Amniotic stem cell (primary cell): ENCODE measurements at places on chromosomes 5 and 9.

DNA sequence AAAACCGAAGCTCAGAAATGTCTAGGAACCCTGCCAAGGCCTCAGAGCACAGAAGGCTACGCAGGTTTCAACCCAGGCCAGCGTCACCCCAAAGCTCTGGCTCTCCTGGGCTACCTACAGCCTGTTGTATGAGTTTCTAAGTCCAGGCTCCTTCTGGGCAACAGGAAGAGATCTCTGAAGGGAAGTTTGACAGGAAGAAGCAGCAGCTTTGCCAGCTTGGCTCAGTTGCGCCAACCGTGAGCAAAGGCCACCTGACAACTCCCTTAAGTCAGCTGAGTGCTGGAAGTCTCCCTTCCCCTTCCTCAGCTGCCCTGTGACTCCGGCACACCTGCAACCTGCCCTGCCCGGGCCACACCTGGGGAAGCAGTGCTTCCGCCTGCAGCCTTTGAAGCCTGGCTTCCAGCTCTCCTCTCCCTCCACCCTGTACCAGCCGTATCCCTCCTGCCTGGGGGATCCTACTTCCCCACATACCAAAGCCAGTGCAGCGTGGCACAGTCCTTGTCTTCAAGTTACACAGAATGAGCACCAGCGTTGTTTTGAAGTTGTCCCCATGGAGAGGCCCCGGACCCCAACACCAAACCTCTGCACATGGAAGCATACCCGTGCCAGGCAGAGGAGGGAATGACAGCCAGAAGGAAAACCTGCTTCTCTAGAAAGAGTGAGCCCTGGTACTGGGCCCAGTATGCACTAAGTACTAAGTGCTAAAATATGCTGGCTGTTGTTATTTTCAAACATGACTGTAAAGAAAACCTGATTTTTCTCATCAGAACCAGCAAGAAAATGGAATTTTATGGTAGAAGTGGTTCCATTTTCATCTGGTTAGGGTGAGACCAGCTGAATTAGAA lies 36.5 kb downstream of the SHB start:
- no peak for DNase-seq

GRCh38 chr9:113471143-113471542 lies 7.6 kb downstream of the RGS3 start:
- no peak for DNase-seq

- no peak for DNase-seq
These were observed 150.1 kb downstream of the RNF180 start for GRCh38 chr5:64315778-64316177.

GRCh38 chr5:103224894-103225246 lies 33.7 kb upstream of the MACIR start:
- no peak for DNase-seq

DNA sequence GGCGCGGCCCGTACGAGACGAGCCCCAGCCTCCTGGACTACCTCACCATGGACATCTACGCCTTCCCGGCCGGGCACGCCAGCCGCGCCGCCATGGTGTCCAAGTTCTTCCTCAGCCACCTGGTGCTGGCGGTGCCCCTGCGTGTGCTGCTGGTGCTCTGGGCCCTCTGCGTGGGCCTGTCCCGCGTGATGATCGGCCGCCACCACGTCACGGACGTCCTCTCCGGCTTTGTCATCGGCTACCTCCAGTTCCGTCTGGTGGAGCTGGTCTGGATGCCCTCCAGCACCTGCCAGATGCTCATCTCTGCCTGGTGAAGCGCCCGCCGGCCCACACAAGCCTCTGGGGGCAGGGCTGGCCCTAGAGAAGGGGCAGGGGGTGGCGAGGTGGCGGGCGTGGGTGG lies 18.5 kb downstream of the PLPP7 start:
- no peak for DNase-seq

DNA sequence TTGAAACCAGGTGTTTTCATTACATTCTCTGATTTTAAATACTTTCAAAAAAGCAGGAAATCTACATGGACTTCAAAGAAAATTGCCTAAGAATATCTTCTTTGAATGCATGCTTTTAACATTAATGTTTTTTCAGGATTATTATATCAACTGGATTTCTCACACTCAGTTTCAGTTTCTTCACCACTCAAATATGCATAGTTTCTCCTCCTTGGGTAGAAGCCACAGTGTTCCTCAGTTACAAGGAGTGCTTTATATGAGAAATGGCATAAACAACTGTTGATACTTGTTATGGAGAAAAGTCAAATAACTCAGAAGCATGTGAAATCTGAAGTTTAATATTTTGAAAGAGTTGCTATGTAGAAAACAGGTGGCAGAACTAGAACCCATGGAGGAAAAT lies 196.9 kb downstream of the DMRTA1 start:
- peak; percentile 6 for DNase-seq

GRCh38 chr5:79508354-79508753 lies 5.6 kb downstream of the HOMER1 start:
- no peak for DNase-seq

DNA sequence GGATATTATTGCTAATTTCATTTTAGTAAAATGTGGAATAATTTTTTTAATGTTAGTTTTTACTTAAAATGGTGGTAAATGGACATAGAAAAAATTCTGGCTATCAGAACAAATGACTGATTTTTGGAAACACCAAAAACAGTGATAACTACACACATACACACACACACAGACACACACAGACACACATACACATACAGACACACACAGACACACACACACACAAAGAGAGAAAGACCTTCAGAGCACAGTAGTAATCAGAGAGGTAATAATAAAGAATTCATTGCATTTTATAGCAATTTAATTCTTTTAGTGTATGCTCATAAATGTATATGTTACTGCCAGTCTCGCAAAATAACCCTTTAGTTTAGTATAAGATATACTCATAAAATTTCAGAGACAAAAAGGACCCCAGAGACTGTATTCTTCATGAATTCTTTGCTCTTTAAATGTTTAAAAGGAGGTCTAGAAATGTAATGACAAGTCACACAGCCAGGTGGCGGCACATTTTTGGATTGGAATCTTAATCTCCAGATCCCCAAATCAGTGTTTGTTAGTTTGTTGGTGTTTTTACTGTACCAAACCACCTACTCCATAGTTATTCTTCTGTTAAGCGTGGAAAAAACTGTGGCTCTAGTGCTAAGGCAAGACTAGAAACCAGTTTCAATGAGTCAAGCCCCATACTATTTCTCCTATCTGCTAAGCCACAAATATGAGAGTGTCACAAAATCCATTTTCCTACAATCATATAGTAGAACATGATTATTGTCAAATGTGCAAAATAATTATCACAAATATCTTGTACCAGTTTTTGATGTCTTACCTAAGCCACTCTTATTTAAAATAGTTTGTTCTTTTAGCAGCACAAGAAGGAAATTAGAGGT lies 109.9 kb downstream of the EDIL3 start:
- DNase-seq: no peak

DNA sequence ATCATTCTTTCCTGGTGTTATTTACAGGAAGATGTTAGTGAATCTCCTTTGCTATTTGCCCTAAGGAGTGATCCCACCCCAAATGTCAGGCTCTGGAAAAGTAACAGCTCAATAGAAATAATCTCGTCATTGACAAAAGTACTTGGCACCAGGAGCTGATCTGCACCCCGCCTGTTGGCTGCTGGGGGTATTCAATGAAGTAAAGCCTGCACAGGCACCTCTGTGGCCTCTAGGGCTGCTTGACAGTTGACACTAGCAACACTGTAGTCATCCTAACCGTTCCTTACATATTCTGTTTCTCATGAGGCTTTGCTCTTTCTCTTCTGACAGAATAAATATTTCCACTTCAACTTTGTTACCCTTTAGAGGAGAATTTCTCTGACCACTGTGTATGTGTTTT lies 103.4 kb downstream of the DOCK2 start:
- DNase-seq: no peak

DNA sequence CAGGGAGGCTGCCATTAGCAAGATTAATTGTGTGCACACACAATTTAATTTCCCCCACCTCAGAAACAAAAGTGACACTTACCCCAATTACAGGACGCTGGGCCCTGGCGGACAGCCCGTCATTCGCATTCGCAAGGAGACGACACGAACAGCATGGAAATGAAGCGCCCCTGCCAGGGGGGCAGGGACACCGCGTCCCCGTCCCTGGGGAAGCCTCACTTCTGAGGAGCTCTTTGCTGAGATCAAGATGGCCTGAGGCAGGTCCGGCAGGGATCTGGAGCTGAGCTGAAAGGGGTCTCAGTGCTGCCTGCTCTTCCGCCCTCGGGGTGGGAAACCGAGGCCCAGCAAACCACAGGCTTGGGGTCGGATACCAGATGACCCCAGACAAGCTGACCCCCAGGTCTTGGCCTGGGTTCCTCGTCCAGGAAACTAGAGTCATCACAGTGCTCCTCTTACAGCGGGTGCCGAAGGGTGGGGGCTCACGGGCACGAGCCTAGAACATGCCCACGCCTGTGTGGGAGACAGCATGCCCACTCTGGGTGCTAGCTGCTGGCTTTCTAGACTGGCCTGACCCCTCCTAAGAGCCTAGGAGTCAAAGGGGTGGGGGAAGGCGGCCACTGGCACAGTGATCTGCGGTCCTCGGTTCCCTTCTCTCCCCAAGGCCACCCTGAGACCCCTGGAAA lies 103.2 kb downstream of the VAV2 start:
- no peak for DNase-seq

- no peak for DNase-seq
These were observed 236.8 kb upstream of the TARS1 start for GRCh38 chr5:33203931-33204330.

- no peak for DNase-seq
These were observed 294.6 kb downstream of the ZNF608 start for GRCh38 chr5:124451721-124452383.

- no peak for DNase-seq
These were observed 859 bp downstream of the CSNK1G3 start for GRCh38 chr5:123512611-123513461.

GRCh38 chr9:94973451-94973941 lies 247.0 kb downstream of the AOPEP start:
- no peak for DNase-seq

DNA sequence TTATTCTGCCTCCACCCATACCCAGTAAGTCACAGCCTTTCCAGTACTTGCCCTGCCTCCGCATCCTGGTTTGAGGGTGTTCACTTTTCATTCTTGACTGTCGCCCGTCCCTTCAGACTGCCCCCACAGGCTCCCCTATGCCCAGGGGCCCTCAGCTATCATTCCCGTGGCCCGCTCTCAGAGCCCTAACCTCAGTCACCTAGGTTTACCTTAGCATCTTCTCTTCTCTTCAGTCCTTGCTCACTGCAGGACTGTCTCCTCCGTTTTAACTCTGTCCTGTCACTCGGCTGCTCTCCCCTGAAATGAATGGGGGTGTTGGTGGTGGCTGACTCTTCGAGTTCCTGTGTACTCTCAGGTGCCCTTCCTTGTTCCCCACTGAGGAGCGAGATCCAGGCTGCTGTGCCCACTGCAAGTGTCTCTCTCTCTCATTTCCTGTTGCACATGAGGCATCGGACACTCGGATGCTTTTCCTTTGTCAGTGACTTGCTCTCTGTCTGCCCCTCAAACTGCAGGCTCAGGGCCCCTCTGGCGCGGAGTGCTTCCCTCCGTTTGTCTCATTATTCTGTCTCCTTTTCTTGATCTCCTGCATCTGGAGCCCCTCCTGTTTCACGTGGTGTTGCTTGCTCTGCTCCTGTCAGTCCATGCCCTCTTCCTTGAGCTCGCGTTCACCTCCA lies 89.8 kb downstream of the CACNA1B start:
- DNase-seq: no peak

- no peak for DNase-seq
These were observed 7.9 kb upstream of the SYNPO start for GRCh38 chr5:150632305-150633160.

DNA sequence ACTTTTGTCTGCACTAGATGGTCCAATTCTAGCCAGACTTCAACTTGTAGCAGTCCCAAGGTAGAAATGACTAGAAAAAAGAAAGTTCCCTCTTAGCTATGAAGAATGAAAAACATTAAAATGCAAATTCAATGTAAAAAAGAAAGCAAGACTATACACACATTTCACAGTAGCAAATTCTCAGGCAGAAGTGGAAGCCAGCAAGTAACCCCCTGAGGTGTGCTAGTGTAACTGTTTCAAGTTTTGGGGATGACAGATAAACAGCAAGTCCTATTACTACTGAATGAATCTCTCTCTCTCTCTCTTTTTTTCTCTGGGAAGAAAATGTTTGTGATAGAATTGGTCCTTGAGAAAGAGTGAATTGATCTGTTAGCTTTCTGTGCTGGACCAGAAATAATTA lies 185.6 kb downstream of the EFNA5 start:
- DNase-seq: no peak

GRCh38 chr5:141100243-141100805 lies at the start of gene PCDHB3:
TSS of gene PCDHB3 (plus strand) at chr5:141100473. CDS start at chr5:141100650, 177 bp downstream.
- no peak for DNase-seq

DNA sequence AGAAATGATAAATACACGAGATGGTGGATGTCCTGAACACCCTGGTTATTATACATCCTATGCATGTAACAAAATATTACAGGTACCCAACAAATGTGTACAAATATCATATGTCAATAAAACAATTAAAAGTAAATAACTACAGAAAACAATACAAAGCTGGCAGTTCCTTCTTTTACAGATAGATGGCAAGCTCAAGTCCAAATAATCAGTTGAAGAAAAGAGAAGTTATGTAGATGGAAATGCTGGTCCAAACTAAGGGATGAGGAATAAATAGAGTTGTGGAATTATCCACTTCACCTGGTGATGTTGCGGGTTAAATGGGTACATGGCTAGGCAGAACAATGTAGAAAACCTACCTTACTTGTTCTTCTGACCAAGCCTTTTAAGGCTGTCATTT lies 79.4 kb downstream of the PALM2AKAP2 start:
- DNase-seq: no peak

DNA sequence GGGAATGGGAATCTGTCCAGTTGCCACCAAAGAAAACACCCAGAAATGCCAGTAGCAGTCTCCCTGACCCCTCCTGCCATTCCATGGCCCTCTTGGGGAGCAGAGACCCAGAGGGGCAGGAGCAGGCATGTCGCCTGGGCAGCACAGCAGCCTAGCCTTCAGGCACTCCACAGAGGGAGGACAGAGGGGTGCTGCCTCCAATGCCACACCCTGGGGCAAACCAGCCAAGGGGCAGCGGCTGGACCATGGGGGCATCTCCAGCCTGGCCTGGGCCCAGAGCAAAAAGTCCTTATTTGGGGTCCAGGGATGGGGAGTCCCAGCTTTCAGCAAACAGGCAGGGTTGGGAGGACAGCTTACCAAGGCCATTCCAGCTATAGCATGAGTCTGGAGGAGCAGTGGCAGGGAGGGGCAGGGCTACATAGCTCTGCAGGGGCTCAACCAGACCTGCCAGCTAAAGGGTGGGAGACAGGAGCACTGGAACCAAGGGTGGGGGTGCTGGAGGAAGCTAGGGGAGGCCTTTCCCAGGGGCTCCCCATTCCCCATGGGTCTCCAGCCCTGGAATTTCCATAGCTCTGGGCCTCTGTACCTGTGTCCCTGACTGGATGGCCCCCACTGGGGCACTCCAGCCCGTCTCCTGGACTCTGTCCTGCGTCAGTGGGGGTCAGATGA lies 6.7 kb downstream of the BRD3 start:
- no peak for DNase-seq
